ENCODE measurements at places on chromosomes 1 and 21. TPM values are rescaled to one million over a fixed set of nuclear protein-coding genes. Genes with fewer than 3 reads are reported as not detected.

CDC42 gene
- 526 TPM for total RNA-seq

PRR9 gene
- not detected for total RNA-seq

IER5 gene
- 66.3 TPM for total RNA-seq

RCAN3 gene
- total RNA-seq, result 17.9 TPM

NBPF6 gene
- total RNA-seq, result not detected

TFF2 gene
- total RNA-seq, result not detected

RXFP4 gene
- total RNA-seq, result not detected

GNG4 gene
- not detected for total RNA-seq

FMO2 gene
- total RNA-seq, result not detected

MTARC2 gene
- total RNA-seq, result 5.1 TPM

CEPT1 gene
- 73.3 TPM for total RNA-seq

SPATC1L gene
- total RNA-seq, result 2.4 TPM

MAN1C1 gene
- 0.64 TPM for total RNA-seq

SMIM1 gene
- 6.7 TPM for total RNA-seq

ZFP69B gene
- 2.2 TPM for total RNA-seq

WNT9A gene
- 1.9 TPM for total RNA-seq

REN gene
- not detected for total RNA-seq

KRTAP19-1 gene
- total RNA-seq, result not detected

CHODL gene
- total RNA-seq, result 0.48 TPM

TAS1R1 gene
- total RNA-seq, result not detected

ZNF691 gene
- 8.7 TPM for total RNA-seq

HAO2 gene
- not detected for total RNA-seq

Data from tracheal epithelial cell (primary cell).